ENCODE measurements at places on chromosomes 2 and 18.

- DNase-seq: no peak
Observed at GRCh38 chr2:209976698-209977385, 25.6 kb upstream of the RPE start.

DNA sequence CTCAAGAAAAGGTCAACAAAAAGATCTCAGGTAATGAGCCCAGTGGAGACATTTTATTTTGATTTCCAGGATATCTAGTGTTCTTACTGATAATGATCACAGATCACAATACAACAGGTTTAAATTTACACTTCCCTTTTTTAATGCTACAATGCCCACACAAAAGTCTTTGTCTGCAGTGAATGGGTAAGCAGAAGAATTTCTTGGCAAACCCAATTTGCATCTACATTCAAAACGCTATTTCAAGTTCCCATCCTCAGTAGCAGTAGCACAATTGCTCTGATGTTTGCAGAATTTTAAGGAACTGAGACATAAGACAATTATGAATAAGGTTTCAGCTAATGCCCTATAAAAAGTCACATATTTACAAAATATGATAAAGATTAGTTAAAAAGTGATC, 929.4 kb upstream of the PIK3C3 start:
- DNase-seq: no peak

DNA sequence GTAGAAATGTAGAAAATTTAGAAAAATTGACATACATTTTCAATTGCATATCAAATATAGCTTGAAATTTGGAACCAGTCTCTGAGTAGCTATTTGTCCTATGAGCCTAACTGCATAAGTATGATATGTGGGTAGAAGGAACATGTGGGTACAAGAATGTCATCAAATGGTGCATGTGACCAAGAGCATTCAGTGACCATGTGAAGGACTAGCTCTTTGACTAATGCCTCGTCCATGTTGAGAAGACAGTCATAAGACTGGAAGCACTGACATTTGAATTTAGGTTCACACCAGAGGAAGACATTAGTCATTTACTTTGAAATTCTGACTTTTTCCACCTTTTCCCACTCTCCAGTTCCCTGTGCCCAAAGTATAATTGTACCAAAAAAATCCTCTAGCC, 12.6 kb downstream of the MRPL44 start:
- no peak for DNase-seq

DNA sequence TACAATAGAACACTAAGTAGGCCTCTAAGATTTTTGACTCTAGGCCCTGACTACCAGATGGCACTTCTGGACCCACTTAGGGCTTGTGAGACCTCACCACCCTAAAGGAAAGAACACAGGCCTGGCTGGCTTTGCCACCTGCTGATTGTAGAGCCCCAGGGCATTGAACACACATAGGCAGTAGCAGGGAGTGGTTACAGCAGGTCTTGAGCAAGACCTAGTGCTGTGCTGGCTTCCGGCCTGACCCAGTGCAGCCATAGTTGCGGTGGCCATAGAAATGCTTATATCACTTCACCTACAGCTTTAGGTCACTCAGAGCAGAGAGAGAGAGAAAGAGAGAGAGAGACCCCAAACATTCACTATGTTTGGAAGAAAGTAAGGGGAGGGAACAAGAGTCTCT, 223.2 kb downstream of the LRATD1 start:
- no peak for DNase-seq

DNA sequence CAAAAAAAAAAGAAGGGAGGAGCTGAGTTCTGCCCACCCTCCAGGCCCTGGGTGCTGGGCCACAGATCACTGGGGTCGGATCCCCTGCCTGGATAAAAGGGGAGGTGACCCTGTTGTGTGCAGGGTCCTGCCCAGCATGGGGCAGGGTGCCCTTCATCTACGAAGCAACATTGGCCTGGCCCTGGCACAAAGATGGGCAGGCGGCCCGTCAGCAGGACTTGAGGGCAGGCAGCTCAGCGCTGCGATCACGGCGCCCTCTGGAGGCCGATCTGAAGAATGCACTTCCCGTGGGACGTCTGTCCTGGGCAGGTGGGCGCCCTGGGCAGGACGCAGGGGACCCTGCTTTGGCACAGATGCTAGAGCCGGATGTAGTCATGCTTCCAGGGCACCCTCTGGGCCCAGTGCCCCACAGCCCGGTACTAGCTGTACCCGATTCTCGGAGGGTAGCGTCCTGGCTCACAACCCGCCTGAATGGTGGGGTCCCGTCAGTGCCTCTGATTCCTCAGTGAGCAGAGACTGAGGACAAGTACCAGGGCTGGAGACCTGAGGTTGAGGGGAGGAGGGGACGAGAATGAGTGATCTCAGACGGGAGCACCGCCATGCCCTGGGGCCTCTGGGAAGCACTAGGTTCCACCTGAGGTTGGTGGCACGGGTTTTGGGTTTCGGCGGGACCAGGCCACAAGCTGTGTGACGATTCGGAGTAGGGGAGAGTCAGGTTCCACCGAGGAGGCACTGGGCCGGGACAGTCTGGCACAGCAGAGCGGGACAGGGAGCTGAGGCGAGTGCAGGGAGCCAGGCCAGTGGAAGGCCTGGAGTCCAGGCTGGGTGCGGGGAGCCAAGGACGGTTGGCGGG, 18.0 kb downstream of the ARID5A start:
- peak; percentile 74 for DNase-seq

GRCh38 chr2:3233877-3234276, 143.7 kb downstream of the EIPR1 start:
- no peak for DNase-seq

DNA sequence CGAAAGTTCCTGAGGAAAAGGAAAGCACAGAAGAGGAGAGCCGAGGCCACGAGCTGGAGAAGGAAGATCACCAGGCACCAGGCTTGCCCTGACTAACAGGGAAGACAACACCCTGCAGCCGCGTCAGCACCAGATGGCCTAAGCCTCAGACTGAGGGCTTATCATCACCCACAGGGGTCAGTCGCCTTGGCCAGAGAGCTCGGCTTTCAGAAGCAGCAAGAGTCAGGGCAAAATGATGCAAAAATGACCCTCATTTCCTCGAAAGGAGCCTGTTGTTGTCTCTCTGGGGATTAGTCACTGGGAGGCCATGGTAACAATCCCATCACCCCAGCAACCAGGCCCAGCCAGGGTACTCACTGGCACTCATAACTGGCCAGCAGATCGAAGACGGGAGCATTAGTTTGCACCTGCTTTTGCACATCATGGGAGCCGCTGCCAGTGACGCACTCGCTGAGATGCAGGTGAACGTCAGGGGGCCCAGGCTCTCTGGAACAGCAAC, 42.7 kb upstream of the ZFP36L2 start:
- DNase-seq: peak; percentile 93

DNA sequence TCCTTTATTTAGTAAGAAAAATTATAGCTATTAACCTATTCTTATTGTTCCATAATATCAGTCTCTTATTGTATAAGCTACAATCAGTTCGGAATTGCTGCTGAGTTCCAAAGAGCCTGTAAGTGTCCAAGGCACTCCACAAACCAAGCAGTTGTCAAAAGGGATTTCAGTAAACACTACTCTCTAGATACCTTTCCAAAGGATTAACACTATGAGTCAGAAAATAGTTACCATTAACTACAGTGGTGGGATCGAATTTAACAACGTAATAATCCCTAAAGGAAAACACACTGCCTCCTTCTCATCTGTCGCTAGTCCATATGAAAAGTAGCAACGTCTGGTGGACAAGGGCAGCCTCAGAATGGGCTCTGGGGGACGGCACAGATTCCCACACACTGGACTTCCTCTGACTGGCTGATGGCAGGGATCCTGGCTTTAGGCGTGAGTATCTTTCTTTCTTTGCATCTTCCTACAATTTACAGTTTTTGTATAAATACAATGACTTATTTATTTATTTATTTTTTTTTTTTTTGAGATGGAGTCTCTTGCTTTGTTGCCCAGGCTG, 8.8 kb downstream of the TGFBRAP1 start:
- no peak for DNase-seq

DNA sequence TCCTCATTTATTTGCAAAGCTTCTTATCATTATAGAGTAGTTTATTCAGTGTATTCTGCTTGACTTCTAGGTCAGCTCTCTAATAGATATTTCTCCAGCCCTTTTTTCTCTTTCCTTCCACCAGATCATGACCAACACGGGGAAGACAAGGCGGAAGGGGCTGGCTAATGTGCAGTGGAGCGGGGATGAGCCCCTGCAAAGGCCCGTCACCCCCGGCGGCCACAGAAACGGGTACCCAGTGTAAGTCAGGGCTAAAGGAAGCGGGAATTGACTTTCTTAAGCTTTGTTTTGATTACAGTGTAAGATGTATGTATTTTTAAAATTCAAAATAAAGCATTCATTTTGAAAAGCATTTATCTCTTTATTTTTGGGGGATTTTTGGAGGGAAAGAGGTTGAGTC, 50.7 kb upstream of the B3GNT7 start:
- DNase-seq: no peak

- no peak for DNase-seq
Observed at GRCh38 chr2:21269382-21269781, 145.6 kb downstream of the TDRD15 start.

- no peak for DNase-seq
Observed at GRCh38 chr2:64888591-64889309, 100.4 kb upstream of the SLC1A4 start.

- DNase-seq: no peak
Observed at GRCh38 chr2:118443596-118443995, 355.3 kb downstream of the INSIG2 start.

GRCh38 chr18:48694295-48694694, 155.5 kb downstream of the CTIF start:
- DNase-seq: no peak

GRCh38 chr2:197969391-197969893, 165.0 kb downstream of the PLCL1 start:
- no peak for DNase-seq

- no peak for DNase-seq
Observed at GRCh38 chr2:42756150-42756775, 7.7 kb downstream of the OXER1 start.

- no peak for DNase-seq
Observed at GRCh38 chr2:165640247-165640929, 153.7 kb downstream of the GALNT3 start.

- DNase-seq: no peak
Observed at GRCh38 chr2:171512683-171513195, 9.5 kb upstream of the CYBRD1 start.

DNA sequence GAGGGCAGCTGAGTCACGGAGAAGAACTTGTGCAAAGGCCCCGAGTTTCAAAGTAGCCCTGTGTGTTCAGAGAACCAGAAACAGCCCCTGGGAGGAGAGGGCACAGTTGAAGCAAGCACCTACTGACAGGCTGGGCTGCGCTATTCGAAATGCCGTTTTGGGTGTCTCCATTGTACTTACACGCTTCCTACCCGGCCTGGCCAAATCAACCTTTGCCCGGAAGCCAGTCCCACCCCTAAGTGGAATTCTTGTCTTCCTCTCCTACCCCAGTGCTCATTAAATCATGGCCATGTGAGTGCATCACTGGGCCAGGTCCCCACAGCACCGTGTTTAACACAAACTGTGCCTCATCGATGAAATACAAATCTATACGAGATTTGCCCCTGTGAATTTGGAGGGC, 6.0 kb downstream of the DIPK1C start:
- DNase-seq: no peak

- no peak for DNase-seq
Observed at GRCh38 chr2:237074211-237074993, 11.3 kb upstream of the COPS8 start.

GRCh38 chr2:157789256-157789655, 86.9 kb downstream of the ACVR1 start:
- DNase-seq: peak; percentile 41

GRCh38 chr2:172038604-172039003, 38.9 kb downstream of the METAP1D start:
- no peak for DNase-seq

GRCh38 chr2:188079196-188079595, 212.5 kb upstream of the GULP1 start:
- no peak for DNase-seq

- DNase-seq: no peak
Observed at GRCh38 chr18:75810961-75811551, 383.6 kb upstream of the SMIM21 start.

DNA sequence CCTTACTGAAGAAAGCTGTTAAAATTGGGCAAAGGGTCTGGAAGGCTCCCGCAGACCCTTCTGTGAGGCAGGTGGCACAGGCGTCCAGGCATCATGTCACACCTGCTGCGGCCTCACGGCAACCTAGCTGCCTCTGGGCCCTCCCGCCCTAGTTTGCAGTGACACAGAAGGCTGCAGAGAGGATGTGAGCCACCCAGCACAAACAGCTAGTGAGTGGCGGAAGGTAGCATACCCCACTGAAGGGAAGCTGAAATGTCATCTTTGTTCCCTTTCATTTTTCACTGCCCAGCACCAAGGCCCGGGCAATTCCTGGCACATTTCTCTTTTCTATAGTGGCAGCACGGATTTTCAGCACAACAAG, 53.8 kb downstream of the TRAPPC12 start:
- no peak for DNase-seq

DNA sequence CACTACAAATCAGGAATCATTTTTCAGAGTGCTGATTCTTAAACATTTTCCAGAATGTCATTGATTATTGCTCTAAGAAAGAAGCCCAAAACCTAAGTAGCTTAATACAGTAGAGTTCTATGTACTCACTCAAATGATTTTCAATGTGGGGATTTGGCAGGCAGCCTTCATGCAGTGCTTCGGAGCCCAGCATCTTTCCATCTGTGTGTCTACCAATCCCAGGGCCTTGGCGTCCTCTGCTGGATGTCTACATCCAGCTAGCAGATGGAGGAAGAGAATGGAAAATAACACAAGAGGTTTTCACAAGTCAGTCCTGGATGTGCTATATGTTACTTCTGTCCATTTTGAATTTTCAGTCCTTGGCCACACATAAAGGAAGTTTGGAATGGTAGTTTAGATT, 151.8 kb downstream of the RDH14 start:
- DNase-seq: no peak

DNA sequence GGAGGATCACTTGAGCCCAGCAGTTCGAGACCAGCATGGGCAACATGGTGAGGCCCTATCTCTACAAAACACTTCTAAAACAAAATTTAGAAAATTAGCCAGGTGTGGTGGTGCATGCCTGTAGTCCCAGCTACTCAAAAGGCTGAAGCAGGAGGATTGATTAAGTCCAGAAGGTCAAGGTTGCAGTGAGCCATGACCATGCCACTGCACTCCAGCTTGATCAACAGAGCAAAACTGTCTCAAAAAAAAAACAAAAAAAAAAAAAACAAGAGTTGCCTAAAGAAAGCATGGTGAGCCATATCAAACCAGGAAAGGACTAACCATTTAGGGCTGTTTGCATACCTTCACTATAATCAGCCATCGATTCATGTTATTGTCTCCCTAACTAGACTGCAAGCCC, 4.5 kb downstream of the CLASP1 start:
- no peak for DNase-seq

GRCh38 chr2:84492571-84492970, 23.7 kb upstream of the DNAH6 start:
- DNase-seq: no peak

- DNase-seq: no peak
Observed at GRCh38 chr2:136055929-136056688, 61.8 kb downstream of the CXCR4 start.

GRCh38 chr2:162116352-162116751, 35.7 kb downstream of the GCG start:
- no peak for DNase-seq

GRCh38 chr2:36044411-36044810, 311.2 kb upstream of the CRIM1 start:
- DNase-seq: no peak

- DNase-seq: no peak
Observed at GRCh38 chr18:74506448-74507084, 10.4 kb downstream of the CNDP2 start.

Measured in left cardiac atrium (tissue), 4 donors.